ENCODE measurements at places on chromosomes 12 and 14.

- no peak for DNase-seq
Observed at GRCh38 chr14:42683707-42684106, 1077.0 kb downstream of the LRFN5 start.

- no peak for DNase-seq
Observed at GRCh38 chr12:57385586-57385985, 45.3 kb downstream of the R3HDM2 start.

DNA sequence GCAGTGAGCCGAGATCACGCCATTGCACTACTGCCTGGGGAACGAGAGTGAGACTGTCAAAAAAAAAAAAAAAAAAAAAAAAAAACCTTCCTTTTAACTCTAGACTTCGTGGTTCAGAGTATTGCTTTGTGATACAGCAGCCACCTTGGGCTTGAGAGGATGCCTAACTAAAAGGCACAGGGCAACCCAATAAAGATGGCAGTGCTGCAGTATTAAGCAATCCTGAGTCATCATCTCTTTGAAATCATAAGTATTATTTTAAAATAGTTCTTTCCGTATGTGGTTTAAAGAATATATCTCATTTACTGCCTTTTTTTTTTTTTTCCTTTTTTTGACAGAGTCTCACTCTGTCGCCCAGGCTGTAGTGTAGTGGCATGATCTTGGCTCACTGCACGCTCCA, 116.1 kb downstream of the PLEKHA5 start:
- no peak for DNase-seq

DNA sequence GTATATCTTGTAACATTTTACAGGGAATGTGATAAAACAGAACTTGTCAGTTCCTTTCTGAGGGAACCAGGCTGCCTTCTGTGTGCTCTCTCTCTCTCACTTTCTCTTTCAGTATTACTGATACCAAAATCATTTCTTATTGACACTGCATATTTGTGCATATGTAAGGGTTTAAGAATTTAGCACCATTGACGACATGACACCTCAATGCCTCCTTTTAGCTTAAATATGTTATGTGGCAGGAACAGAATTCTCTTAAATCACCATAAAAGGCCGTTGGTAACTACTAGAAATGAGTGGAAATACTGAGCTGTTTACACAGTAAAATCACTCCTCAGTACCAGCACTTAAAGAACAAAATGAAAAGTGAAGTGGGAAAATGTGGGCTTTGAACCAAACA, 457.7 kb upstream of the SYT1 start:
- DNase-seq, result no peak

GRCh38 chr12:111767362-111768158, 827 bp downstream of the ALDH2 start:
- no peak for DNase-seq

DNA sequence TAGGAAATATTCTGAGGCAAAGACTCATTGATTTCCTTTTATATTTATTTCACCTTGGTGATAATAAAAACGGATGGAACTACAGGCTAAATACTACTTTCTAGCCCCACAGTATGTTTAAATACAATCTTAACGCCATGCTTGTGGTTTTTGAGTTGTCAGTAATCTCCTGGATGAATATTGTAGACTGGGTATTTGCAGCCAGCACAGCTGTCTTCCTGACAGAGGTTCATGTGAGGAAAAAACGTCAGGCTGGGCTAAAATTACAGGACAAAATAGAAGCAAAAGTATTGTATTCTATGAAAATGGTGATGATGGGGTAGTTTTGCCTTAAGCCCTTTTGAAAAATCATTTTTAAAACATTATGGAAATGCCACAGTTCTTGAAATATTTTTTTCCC, 140.9 kb downstream of the CCDC91 start:
- DNase-seq, result no peak

GRCh38 chr12:47303995-47304560, 224.3 kb upstream of the AMIGO2 start:
- no peak for DNase-seq

DNA sequence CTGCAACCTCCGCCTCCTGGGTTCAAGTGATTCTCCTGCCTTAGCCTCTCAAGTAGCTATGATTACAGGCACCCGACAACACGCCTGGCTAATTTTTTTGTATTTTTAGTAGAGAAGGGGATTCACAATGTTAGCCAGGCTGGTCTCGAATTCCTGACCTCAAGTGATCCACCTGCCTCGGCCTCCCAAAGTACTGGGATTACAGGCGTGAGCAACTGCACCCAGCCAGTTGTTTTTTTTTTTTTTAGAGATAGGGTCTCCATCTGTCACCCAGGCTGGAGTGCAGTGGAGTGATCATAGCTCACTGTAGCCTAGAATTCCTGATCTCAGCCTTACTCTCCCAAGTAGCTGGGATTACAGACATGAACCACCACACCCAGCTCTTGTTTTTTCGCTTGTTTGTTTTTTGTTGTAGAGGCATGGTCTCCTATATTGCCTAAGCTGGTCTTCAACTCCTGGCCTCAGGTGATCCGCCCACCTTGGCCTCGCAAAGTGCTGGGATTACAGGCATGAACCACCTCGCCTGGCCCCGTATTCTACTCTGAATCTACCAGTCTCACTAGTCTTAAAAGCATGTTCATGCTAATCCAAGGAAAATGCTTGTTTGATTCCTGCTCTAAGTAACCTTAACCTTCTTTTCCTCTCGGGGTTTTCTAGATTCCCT, 31.7 kb upstream of the STRN3 start:
- no peak for DNase-seq

- no peak for DNase-seq
Observed at GRCh38 chr12:131357920-131358319, 353.0 kb upstream of the SFSWAP start.

- no peak for DNase-seq
Observed at GRCh38 chr14:102729825-102730224, 47.4 kb upstream of the TRAF3 start.

DNA sequence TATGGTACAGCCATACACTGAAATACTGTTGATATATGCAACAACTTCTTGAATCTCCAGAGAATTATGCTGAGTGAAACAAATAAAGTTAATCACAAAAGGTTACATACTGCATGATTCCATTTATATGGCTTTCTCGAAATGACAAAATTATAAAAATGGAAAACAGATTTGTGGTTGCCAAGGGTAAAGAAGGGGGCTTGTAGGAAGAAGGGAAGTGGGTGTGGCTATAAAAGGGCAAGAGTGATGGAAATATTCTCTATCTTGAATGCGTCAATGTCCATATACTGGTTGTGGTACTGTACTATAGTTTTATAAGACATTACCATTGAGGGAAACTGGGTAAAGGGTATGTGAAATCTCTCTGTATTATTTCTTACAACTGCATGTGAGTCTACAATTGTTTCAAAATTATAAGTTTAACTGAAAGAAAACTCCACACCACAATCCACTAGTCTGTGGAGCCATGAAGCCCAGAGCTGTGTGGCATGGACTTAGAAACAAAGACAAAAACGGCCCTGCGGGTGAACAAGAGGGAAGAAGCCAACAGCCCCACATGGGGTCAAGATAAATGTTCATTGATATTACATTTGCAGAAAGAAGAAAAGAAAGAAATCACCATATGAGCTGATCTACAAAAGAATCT, 18.3 kb upstream of the TSPAN11 start:
- DNase-seq, result no peak

- DNase-seq, result no peak
Observed at GRCh38 chr12:108727868-108728735, 3.2 kb downstream of the CORO1C start.

DNA sequence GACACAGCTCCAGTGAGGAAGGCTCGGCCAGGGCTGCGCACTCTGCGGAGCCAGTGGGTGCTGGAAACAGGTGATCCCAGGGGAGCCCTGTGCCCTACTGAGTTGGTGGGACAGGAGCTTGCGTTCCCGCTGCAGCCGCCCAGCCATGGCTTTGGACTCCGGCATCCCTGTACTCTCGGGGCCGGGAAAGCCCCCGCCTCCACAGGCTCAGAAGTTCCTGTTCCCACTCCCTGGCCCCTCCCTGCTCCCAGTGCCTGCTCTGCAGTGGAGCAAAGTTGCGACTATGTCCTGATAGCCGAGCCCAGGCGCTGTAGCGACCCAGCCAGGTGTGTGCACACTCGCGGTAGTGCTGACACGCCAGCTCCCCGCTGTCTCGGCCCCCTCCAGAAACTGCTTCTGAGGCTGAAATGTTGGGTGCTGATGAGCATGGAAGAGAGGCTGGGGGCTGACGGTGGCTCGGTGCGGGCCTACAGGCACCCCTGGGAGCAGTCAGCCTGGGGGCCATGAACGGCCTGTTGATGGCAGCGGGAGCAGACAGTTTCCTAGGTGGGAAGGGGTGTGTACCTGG, 344.6 kb upstream of the MGAT4C start:
- DNase-seq, result no peak

GRCh38 chr14:49280566-49280965, 305.6 kb downstream of the RPS29 start:
- no peak for DNase-seq

- no peak for DNase-seq
Observed at GRCh38 chr12:117013726-117014125, 85.5 kb downstream of the TESC start.

All from NCI-H187 (cell line).